Stimulated activated CD8-positive, alpha-beta memory T cell treated with anti-CD3 and anti-CD28 coated beads, Interleukin-7, amount 100 ng/mL, for 24 hours (primary cell): ENCODE measurements at places on chromosomes 5 and 9.

GRCh38 chr9:133700819-133701320 is 37.3 kb downstream of the SARDH start:
- no peak for DNase-seq

DNA sequence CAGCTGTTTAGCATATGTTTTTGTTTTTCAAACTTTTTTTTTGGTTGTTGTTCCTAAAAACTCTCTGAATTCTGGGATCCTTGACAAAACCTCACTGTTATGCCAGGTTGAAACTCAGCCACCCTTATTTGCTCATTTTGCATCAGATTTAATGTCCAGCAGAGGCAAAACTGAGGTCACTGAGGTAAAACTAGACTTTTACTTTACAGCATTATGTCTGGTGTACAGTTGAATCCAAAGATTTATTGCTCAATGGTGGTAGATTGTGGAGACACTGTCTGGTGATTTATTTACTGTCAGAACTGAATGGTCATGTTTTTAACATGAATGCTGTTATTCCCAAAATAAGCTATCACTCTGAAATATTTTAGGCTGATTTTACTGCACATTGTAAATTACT is 87.9 kb downstream of the FBXL7 start:
- no peak for DNase-seq

- no peak for DNase-seq
These were observed 28.4 kb downstream of the LMX1B start for GRCh38 chr9:126642010-126642744.

GRCh38 chr5:36832274-36832673 is 44.3 kb upstream of the NIPBL start:
- DNase-seq, result no peak

DNA sequence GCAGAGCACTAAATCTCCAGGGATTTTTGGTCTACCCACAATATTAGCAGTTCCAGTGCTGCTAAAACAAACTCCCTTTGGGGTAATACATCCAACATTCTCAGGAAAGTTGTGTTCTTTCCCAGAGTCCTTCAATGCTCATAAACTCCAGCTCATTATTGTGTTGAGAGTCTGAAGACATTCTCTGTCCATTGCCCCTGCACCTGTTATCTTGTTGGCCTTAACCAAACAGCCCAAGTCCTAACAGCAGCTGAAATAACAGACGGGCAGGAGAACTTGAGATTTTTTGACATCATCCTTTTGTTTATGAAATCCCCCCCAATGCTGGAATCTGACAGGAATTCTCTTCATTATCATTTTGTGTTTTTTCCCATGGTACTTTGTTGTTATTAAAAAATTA is 110.8 kb downstream of the PAPPA start:
- no peak for DNase-seq

DNA sequence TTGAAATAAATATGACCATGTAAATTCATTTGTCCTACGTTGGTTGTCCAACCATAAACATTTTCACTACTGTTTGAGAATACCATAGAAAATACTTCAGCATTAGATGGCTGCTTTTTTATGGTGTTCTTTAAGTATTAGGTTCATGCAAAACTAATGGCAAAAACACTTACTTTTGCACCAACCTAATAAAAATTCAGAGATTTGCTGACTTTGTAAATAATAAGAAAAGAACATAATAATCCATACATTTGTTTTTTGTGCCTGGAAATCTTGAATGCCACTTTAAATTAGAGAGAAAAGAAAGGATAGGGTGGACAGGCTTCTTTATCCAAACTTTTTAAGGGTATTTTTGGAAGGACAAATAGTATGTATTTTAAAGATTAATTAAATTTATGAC is 719.7 kb upstream of the TYRP1 start:
- no peak for DNase-seq
